ENCODE measurements at places on chromosomes 3 and 15.

DNA sequence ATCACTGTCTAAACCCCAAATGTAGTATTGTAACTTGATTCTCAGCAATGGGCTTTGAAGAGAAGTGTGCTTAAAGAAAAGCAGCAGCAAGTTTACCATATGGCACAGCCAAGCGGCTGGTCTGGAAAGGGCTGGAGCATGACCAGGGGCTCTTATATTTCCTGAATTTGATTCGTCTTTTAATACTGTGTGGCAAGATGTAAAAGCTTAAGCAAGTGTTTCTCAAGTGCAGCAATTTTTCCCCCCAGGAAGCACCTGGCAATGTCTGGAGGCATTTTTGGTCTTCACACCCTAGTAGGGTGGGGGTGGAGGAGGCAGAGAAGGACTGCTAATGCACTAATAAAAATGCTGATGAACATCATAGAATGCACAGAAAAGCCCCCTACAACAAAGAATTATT is 397.9 kb downstream of the NTRK3 start:
- no peak for DNase-seq

- DNase-seq: no peak
These were observed 160.8 kb downstream of the FBLN2 start for GRCh38 chr3:13709706-13710105.

- DNase-seq: peak; percentile 16
These were observed 3.6 kb downstream of the GALNT15 start for GRCh38 chr3:16177962-16178627.

DNA sequence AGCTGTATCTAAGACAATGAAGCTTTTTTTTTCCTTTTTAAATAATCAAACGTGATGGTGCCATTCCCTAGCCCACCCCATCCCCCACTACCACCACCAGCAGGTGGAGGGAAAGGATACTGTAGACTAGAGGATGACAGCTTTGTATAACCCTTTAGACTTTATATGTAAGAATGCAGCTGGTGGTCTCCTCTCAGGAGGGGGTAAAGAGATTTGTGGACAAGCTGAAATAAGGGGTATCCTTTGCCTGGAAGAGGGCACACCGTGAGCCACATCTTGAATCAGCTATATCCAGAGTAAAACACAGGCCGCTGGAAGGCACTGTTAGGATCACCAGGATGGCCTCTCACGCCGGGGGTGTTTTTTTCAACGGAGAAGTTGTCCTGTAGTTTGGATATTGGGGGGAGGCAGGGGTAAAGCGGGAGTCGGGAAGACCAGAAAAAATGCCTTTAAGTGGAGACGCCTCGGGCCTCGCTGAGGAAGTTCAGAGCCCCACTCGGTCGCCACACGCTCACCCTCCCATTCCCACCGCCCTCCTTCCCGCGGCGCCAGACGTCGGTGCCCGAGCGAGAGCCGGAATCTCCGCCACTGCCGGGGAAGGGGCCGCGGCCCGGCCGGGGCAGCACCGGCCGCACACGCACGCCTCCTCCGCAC is 986 bp downstream of the KPNA4 start:
- no peak for DNase-seq

DNA sequence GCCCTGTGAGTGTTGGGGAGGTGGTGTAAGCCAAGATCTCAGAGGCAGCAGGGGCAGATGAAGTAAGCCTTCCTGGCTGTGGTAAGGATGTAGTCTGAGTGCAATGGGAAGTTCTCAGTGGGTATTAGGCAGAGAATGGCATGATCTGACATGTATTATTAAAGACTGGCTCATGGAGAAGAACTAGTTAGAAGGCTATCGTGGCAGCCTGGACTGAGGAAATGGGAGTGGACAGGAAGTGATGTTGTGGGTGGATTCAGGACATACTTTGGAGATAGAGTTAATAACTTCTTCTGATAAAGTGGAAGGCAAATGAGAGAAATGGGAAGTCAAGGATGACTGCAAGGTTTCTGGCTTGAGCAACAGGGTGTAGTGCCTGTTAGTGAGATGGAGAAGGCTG is 250.9 kb upstream of the CFAP20DC start:
- DNase-seq: no peak

DNA sequence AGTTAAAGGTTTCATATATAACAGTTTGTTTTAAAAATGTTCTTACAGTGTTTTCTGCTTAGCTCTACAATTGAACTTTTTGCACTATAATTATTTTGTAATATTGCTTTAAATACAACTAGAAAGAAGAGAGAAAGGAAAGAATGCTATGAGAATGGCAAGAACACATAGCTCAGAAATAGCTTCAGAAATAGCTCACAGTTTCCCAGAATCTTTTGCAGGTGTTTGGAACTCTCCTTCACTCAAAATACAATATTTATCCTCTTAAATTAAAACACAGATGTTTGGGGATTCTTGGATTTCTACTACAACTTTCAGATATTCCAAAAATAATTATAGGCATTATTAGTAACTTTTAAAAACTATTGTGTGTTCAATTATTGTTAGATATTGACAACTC is 658.0 kb upstream of the DPPA4 start:
- DNase-seq: no peak

DNA sequence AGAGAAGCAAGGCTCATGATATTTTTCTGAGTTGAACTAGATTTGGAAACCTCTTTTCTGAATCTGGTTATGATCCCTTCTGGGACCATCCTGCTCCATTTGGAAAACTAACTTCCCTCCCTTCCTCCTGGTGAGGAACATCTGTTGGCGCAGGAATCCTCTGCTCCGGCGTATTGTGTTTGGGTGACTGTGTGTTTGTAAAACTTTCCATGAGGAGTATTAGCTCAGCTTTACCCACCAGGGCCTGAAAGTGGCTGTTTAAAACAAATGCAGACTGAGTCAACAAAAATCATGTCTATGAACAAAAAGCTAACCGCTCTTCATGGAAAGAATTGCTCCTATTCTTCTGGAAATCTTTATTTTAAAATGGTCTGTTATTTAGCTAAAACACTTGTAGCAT is 17.7 kb downstream of the STARD9 start:
- no peak for DNase-seq

- no peak for DNase-seq
These were observed 46.6 kb downstream of the FBLN2 start for GRCh38 chr3:13595485-13595884.

- no peak for DNase-seq
These were observed 28.8 kb downstream of the LRRC2 start for GRCh38 chr3:46537316-46537715.

- no peak for DNase-seq
These were observed 8.7 kb downstream of the SEMA3F start for GRCh38 chr3:50163572-50164455.

- DNase-seq: no peak
These were observed 385.3 kb downstream of the PDCD6IP start for GRCh38 chr3:34183611-34184340.

- no peak for DNase-seq
These were observed 36.8 kb upstream of the XXYLT1 start for GRCh38 chr3:195307711-195308110.

GRCh38 chr3:123258359-123258758 is 56.6 kb downstream of the SEC22A start:
- no peak for DNase-seq

- no peak for DNase-seq
These were observed 260.1 kb upstream of the CTNNB1 start for GRCh38 chr3:40939030-40939740.

- no peak for DNase-seq
These were observed 11.8 kb downstream of the CAPN3 start for GRCh38 chr15:42371096-42371495.

DNA sequence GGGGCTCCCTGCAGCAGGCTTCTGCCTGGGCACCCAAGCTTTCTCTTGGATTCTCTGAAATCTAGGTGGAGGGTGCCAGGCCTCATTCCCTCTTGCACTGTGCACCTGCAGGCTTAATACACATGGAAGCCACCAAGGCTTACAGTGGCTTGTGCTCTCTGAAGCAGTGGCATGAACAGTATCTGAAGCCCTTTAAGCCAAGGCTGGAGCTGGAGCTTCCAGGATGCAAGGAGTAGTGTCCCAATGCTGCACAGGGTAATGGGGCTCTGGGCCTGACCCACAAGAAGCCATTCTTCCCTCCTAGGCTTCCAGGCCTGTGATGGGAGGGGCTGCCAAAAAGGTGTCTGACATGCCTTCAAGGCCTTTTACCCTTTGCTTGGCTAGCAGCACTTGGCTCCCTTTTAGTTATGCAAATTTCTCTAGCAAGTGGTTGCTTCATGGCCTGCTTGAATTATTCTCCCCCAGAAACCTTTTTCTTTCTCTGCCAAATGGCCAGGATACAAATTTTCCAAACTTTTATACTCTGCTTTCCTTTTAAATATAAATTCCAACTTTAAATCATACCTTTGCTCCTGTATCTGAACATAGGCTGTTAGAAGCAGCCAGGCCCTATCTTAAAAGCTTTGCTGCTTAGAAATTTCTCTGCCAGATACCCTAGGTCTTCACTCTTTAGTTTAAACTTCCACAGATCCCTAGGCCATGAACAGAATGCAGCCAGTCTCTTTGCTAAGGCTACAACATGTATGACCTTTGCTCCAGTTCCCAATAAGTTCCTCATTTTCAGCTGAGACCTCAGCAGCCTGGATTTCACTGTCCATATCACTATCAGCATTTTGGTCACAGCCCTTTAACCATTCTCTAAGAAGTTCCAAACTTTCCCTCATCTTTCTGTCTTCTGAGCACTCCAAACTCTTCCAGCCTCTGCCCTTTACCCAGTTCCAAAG is 201.1 kb upstream of the LRRFIP2 start:
- DNase-seq: no peak

DNA sequence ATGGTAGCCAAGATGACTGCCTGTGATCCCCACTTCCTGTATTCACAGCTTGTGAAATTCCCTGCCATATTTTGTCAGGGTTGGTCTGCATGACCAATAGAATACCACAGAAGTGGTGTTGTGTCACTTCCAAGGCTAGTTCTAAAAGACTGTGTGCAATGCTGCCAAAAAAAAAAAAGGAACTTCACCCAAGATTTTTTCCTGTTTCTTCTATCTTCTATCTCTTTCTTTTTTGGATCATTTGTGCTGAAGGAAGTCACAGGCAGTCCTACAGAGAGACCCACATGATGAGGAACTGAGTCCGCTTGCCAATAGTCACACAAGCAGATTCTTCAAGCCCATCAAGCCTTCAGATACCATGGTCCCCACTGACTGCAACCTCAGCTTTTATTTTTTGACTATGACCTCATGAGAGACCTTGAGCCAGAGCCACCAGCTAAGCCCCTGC is 18.1 kb upstream of the RAF1 start:
- DNase-seq: no peak

- DNase-seq: no peak
These were observed 36.5 kb downstream of the SLC6A20 start for GRCh38 chr3:45759851-45760250.

- no peak for DNase-seq
These were observed 15.1 kb upstream of the SGO1 start for GRCh38 chr3:20201143-20201542.

DNA sequence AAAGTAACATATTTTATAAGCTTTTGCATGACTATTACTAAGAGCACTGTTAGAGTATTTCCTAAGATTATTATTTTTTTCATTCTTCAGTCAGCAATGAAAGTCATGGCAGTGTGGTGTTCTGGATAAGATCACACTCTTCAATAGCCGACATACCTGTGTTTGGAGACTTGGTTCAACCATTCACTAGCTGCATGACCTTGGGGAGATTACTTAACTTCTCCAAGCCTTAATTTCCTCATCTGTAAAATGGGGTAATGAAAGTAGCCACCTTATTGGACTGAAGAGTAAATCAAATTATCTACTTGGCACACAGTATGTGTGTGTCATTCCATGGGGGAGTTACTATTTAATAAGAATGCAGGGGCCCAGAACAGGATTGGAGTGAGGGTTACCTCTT is 24.5 kb upstream of the PCOLCE2 start:
- DNase-seq: no peak

- no peak for DNase-seq
These were observed 181.3 kb upstream of the CTDSPL start for GRCh38 chr3:37680401-37680800.

- DNase-seq: no peak
These were observed 31.8 kb downstream of the XXYLT1 start for GRCh38 chr3:195239121-195239520.

- no peak for DNase-seq
These were observed 58.8 kb upstream of the MELTF start for GRCh38 chr3:197088370-197088769.

- no peak for DNase-seq
These were observed 64.8 kb downstream of the BOC start for GRCh38 chr3:113275929-113276750.

GRCh38 chr3:23062982-23063381 is 140.1 kb upstream of the UBE2E2 start:
- DNase-seq: no peak

GRCh38 chr3:148789146-148789545 is 38.5 kb upstream of the CPB1 start:
- DNase-seq: no peak

GRCh38 chr3:183875411-183875810 is 9.3 kb downstream of the PARL start:
- DNase-seq: no peak

GRCh38 chr15:74053517-74053916 is 28.8 kb downstream of the GOLGA6A start:
- DNase-seq: no peak

GRCh38 chr3:104632521-104632920 is 734.2 kb upstream of the ALCAM start:
- no peak for DNase-seq

DNA sequence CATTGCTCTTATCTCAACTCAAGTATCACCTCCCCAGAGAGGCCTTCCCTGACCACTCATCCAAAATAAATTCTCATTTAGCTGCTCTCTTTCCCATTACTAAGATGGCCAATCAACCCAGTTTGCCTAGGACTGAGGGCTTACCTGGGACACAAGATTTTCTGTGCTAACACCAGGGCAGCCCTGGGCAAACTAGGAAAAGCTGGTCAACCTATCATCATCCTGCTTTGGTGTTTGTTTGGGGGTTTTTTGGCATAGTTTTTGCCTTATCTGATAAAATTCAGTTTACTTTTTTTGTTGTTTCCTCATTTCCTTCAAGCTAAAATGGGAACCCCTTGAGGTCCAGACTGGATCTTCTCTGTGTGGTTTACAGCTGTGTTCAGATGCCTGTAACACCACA is 131.4 kb upstream of the NR2F2 start:
- DNase-seq: no peak

DNA sequence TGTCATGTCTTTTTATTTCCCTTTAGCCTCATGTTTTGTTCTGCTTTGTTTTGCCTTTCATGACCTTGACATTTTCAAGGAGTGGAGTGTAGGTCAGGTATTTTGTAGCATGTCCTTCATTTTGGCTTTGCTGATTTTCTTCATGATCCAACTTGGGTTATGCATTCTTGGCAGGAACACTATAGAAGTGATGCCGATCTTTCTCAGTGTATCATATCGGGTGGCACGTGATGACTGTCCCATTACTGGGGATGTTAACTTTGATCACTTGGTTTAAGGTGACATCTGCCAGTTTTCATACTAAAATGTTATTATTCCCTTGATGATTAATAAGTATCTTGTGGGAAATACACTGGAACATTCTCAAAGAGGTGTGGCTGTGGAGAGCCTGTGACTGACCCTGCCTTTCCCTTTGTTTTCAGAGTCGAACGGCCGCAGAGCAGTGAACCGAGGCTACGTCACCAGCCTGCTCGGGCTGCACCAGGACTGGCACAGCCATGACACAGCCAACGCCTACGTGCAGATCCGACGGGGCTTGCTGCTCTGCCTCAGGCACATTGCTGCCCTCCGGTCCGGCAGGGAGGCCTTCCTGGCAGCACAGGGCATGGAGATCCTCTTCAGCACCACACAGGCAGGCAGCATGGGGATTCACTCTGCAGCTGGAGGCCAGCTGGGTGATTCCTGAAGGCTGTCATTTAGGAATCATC is 167.7 kb downstream of the AGBL1 start:
- no peak for DNase-seq

- no peak for DNase-seq
These were observed 950 bp upstream of the CNTN4 start for GRCh38 chr3:2097641-2098191.

GRCh38 chr15:42151141-42151561 is 5.3 kb downstream of the PLA2G4F start:
- no peak for DNase-seq

Data from activated T-helper 1 cell treated with anti-CD3 and anti-CD28 coated beads, Interleukin-2, amount 50 U/mL, for 16 hours (primary cell).